ENCODE measurements at places on chromosomes 2 and 18.
A peak's percentile ranks its signal among the peaks of the same experiment; 100 is the strongest.

DNA sequence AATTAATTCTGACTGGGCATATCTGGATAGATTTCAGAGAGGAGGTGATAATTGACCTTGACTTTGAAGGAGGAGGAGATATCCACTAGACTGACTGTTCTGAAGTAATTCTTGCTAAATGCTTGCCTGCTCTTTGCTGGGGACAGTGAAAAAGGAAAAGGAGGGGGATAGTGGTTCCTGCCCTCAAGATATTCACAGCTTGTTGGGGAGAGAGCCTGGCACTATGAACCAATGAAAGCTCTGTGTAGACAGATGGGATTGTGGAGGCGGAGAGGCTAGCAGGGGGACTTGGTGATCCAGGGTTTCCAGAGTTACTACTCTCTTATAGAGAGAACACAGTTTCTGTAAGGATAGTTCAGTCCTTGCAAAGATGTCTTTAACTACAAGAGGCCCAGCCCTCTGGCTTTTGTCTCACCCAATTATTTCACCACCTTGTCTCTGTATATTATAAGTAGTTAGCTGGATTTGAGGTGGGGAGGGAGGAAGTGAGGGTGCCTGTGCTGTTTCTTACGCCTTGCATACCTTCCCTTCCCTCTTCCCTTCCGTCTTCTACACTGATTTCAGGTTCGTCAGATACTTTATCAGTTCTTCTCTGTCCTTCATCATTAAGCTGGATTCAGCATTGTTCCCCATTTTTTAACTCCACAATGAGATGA, 190.4 kb downstream of the PRKCE start:
- DNase-seq, result no peak

DNA sequence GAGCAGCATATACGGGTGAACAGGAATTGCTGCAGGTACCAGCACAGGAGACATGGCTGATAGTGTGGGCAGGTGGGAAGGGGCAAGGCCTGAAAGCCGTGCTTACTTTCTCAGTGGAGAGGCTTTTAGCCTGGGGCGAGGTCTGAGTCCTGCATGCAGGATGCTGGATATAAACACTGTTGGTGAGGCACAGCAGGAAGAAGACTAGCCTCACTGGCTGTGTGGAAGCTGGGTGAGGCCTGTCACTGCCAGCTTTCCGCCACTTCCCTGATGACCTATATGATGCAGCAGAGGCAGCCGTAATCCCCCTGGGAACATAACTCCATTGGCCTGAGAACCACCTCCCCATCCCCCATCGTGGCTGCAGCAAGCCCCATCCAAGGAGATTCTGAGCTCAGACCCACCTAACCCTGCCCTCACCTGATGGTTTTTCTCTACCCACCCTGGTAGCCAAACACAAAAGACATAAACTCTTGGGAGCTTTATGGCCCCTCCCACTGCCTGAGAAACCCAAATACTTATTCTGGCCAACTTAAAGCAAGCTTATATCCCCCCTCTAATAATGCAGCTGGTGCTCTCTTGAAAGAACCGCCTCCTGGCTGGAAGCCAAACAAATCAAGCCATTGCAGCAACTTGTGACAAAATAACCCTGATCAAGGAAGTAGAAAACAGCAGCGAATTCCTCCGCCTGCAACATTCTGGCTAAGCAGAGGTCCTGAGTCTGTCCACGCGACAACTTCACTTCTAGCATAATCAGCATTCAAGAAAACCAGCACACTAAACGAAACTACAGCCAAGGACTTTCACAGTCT, 54.6 kb upstream of the DSC1 start:
- DNase-seq, result no peak

DNA sequence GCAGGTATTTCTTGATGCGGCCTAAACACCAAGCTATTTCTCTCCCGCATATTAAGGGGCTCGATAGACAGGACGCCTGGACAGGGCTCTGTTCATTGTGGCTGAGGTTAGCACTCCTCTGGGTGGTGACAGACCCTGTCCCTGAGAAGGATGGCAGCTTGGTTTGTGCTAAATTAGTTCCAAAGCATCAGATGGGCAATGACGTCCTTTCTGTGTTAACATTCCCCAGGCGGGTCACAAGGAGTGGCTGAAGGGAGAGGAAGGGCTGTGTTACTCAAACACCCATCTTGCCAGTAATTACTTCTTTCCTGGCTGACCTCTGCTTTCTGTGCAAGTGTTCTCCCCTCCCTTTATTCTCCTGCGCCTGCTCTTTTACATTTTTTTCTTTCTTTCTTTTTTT, 75.0 kb downstream of the TMEM247 start:
- no peak for DNase-seq

DNA sequence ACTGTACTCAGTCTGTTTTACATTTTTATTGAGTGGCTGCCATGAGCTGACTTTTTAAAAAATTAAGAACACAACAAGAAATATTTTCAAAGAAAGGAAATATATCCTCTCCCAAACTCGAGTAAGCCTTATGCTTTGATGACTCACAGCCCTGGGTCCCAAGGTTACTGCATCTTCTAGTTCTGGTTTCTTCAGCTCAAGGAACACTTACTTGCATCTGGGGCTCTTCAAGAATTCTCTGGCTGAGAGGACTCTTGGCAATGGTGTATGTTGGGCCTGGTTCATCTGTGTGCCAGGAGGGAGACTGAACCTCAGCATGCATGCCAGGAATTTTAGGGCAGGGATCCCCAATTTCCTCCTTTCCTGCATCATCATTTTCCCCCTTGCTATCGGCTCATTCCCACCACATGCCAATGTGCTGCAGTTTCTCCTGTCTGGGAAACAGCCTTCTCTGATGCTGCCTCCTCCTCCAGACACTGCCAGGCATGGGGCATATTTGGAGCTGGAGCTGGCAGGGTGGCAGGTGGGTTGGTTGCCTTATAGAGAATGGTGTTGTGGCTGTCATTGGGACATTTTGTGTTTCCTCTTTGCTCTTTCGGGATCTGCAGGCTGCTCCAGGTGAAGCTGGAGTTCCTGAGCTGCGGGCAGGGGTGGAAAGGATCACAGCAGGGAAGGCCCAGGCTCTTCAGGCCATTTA, 192.2 kb upstream of the HS6ST1 start:
- DNase-seq, result no peak

DNA sequence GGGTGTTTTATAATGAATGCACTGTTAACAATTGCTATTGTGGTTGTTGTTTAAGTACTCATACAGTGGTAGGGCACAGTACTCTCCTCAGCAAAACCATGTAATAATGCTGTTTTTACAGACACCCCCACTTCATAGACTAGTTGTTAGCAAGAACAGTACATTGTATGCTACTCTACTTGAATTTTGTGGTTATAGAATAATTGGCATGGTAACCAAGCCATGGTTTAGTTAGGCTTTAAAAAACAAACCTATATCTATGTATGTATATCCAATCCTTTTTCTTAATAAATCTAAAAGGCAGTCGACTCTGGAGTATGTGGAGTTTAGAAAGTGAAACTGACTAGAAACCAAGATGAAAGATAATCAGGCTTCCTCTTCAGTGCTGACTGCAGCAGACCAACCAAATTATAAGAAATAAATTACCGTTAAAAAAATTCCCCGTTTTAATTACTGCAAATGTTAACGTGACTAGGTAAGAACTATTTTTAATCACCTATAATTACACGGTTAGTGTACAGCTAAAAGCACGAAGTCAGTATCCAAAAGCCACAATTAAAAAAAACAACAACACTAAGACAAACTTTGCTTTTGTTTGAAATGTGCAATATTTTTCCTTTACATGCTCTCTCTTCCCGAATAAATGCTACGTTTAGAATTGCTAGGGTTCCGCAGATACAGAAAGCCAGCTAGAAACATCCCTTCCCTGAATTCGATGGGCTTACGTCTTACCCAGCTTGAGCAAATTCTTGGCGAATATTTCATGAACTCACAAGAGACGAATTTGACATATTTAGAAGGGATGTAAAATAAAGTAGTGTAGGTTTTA, 113.3 kb upstream of the SERTAD2 start:
- DNase-seq, result no peak

- DNase-seq, result no peak
These were observed 20.9 kb upstream of the SMAD4 start for GRCh38 chr18:51009072-51009471.

- no peak for DNase-seq
These were observed 124.4 kb downstream of the CCDC178 start for GRCh38 chr18:33316146-33316587.

- no peak for DNase-seq
These were observed 17.7 kb downstream of the MRPS9 start for GRCh38 chr2:105055613-105056012.

GRCh38 chr2:128366713-128367511, 48.2 kb upstream of the HS6ST1 start:
- no peak for DNase-seq

GRCh38 chr2:238438856-238439849, 12.4 kb downstream of the ASB1 start:
- DNase-seq, result peak; percentile 88

GRCh38 chr2:168687314-168687713, 115.1 kb upstream of the NOSTRIN start:
- DNase-seq, result no peak

DNA sequence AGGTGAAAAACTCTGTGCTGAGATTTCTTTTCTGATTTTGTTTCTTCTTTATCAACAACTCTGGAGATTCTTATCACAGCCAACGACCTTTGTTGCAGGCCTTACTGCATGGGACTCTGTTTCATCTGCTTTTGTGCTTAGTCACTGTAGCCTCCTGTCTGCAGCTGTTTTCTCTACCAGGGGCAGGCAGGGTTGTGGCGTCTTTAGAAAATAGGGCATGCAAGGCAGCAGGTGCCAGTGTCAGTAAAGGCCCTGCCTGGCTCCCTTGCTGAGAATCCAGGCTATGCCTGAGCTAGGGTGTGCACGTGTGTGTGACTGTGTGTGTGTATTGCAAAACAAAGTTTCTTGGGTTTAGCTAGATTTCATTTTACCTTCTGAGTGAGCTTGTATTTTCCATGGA, 14.6 kb upstream of the SLC9A2 start:
- no peak for DNase-seq

GRCh38 chr18:6558446-6559156, 143.9 kb upstream of the L3MBTL4 start:
- DNase-seq, result no peak

- no peak for DNase-seq
These were observed 86.5 kb downstream of the STK39 start for GRCh38 chr2:168160897-168161296.

- no peak for DNase-seq
These were observed 23.4 kb downstream of the CHCHD5 start for GRCh38 chr2:112607680-112608438.

GRCh38 chr2:25194576-25195122, 26.3 kb upstream of the POMC start:
- no peak for DNase-seq

- peak; percentile 24 for DNase-seq
These were observed 259.0 kb downstream of the HNMT start for GRCh38 chr2:138223319-138223718.

GRCh38 chr2:77028032-77028600, 494.1 kb downstream of the LRRTM4 start:
- no peak for DNase-seq
